ENCODE measurements at places on chromosomes 7 and 10.
A peak's percentile ranks its signal among the peaks of the same experiment; 100 is the strongest.

DNA sequence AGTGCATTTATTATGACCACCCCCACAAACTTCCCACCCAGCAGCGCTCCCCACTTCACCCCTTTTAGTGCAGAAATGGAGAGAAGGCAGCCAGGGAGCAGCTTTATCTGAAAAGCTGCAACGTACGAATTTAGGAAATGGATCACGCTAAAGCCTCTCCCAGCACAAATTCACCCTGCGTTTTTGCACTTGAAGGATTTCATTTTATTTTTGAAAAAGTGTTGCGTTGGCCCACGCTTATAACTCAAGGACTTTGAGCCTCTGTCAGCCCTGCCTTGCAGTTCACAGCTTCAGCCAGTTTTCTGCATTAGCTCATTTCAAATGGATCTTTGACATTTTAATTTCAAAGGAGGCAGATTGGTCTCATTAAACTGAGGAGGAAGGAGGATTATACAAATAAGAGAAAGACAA lies 556.1 kb downstream of the KCNMA1 start:
- no peak for DNase-seq

GRCh38 chr10:86979296-86979818 lies 11.1 kb downstream of the ADIRF start:
- no peak for DNase-seq

DNA sequence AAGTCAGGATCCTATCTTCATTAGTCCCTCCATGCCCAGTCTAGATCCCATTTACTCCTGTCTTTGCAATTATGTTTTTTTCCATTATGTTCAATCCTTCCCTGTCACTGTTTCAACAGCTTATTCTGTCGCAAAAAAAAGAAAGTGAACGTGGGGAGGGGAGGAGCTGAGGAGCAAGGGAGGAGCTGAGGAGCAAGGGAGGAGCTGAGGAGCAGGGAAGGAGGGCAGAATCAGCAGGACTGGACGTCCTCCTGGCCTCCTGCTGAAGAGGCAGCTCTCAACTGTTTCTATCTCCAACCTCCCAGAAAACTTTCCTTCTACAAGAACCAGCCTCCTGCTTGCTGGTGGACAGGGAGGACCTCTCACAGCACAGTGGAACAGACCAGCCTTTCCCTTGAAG lies 26.0 kb downstream of the LARP4B start:
- DNase-seq, result no peak

DNA sequence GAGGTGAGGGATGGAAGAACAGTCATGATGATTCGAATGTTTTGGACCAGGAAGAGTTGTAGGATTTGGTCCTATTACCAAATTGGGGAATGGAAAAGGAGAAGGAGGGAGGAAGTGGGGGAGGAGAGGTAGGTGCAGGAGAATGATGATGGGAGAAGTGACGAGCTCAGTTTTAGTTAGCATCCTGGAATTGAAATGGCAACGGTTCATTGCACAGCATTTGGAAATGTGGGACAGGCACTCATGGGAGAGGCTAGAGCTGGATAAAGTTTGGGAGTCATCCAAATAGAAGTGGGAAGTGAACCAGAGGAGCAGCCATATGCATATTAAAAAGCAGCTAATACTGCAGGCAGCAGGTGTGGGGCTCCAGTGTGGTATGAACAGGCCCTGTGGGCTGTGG lies 253.6 kb downstream of the SORCS3 start:
- DNase-seq, result no peak

DNA sequence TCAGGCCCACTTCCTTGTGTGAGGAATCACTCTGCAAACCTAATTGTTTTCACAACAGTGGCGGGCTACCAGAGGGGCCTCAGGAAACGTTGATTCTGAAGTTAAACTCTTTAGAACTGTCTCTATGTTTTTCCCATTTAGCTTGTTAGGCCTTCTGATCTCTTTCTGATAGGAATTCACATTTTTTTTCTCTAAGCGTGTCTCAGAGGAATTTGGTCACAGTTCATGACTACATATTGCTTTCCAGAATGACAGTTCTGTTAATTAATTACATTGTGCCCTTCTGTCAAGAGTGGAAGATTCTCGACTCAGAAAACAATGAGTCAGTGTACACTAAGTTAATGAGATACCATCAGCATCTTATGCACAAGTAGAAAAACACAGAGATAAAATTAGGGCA lies 469.2 kb upstream of the C7orf33 start:
- DNase-seq, result no peak

DNA sequence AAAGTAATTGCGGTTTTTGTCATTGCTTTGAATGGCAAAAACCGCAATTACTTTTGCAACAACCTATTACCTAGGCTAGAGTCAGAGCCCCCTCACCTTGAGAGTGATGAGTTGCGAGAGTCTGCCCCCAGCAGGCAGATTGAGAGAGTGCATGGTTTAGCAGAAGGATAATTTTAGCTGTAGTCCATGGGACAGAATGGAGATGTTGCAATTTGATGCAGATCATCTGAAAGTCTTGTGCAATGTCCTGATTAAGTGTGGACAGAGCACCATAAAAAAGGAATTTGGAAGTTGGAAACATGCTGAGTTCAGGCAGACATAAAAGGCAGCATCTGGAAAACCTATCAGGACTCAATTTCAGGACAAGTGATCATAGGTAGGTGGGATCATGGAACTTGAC lies 48.7 kb downstream of the GPR141 start:
- no peak for DNase-seq

- no peak for DNase-seq
These were observed 18.9 kb downstream of the ZNF680 start for GRCh38 chr7:64544010-64544409.

DNA sequence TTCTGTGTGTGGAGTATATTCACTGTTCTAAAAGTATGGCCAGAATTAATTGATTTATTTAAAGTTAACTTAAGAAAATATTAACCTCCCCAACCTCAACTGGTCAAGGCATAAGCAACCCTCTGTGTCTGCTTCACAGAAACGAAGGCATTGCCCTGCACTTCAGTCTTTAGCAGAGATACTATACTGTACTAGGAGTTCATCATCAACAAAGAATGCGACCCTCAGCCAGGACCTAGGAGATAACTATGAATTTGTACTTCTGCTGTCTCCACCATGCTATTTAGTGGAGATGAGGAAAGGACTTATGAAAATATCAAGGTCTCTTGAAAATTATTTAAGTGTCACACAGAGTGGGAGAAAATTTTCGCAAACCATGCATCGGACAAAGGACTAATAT lies 35.7 kb upstream of the SEMA3D start:
- no peak for DNase-seq

DNA sequence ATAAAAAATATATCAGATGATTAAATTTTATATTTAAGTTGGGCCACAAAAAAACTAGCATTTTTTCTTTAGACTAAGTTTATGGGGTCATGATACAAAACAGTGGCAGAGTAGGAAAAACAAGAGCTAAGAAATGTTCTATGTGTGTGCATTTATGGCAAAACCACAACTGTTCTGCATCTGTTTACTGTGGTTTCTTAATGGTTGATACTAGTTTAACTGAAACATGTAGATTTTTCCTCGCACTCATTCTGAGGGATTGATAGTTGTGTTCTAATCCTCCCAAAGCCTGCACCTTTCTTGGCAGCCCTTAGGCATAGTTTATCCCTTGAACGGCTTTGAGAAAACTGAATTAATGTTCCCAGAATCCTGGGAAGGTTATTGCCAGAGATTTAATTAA lies 66.6 kb upstream of the PHYHIPL start:
- no peak for DNase-seq

DNA sequence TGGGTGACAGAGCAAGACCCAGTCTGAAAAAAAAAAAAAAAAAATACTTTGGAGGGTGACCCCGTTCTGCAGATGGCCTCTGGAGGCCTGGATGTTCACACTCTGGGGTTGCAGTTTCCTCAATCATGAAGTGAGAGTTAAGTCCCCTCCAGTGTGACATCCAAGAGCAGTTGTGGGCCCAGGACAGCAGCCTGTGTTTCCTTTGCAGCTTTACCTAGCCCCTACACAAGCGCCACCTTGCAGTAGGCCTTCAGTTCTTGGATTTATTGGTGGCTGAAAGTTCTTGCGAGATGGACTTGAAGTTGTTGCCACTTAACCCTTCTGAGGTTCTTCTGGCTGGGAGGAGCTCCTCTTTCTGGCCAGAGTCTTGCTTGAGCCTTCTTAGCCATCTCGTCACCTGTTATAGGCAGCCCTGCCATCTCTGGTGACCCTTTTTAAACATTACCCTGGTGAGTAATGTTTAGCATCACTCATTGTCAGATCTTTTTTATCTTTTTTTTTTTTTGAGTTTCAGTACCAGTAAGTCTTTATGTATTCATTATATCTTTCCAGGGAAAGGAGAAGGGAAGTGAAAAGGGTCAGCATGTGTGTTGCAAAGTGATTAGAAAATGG lies 3.4 kb upstream of the ACTR3C start:
- no peak for DNase-seq

GRCh38 chr10:73744664-73744975 lies 448 bp downstream of the SEC24C start:
- no peak for DNase-seq

- DNase-seq, result no peak
These were observed 23.1 kb downstream of the PDE1C start for GRCh38 chr7:32047075-32047474.

- no peak for DNase-seq
These were observed 14.4 kb downstream of the PIP4K2A start for GRCh38 chr10:22699976-22700375.

DNA sequence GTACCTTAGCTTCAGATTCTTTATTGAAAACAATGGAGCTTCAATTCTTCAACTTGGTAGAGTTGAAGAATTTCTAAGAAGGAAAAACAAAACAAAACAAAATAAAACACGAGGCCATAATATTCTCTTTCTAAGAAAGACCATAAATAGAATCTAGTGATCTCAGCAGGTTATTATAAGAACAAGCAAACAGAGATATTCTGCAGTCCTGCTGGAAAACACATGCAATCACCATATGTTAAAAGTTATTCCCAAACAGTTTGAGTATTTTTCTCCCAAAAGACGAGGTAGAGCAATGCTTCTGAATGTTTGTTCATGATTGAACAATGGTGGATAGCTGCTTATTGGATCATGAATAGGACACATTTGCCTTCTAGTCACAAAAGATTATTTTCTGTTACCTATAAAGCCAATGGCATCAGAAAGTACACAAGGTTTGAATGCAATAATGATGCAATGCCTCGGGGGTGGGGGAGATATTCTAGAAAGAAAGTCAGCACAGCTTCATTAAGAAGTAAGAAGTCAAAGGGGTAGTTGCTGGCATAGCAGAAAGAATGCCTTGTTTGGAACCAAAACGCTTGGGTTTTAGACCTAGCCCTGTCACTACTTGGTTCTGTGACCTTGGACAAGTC lies 59.3 kb downstream of the CREB3L2 start:
- DNase-seq, result no peak

GRCh38 chr7:74494076-74494548 lies 40.4 kb downstream of the GTF2IRD1 start:
- no peak for DNase-seq

- no peak for DNase-seq
These were observed 39.2 kb downstream of the MGMT start for GRCh38 chr10:129506101-129506797.

- no peak for DNase-seq
These were observed 406.7 kb downstream of the PARD3 start for GRCh38 chr10:34408381-34408780.

- DNase-seq, result no peak
These were observed 144.4 kb downstream of the PCDH15 start for GRCh38 chr10:54656643-54657042.

DNA sequence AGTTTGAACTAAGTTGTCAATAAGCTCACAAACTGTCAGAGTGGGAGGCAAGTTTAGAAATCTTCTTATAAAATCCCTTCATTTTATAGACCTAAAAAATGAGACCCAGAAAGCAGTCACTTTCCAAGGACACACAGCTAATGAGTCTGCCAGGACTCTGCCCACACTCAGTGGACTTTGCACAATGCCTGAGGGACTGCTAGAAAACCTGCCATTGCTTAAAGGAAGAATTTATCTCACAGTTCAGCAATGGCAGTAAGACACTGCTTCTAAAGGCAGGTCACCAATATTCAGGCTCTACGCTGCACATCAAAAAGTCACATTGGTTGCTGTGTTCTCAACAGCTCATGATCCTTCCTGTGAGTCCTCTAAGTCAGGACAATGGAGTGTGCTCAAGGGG lies 698.1 kb downstream of the GRID1 start:
- DNase-seq, result no peak

DNA sequence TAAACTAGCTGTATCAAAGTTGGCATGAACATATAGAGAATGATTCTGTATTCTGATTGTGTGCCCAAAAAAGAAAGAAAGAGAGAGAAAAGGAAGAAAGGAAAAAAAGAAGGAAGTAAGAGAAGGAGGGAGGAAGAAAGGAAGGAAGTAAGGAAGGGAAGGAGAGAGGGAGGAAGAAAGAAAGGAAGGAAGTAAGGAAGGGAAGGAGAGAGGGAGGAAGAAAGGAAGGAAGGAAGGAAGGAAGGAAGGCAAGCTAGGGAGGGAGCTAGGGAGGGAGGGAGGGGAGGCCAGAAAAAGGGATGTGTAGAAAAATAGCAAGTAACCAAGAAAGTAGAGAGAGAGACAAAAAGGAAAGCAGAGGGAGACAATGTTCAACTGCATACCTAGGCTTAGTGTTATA lies 60.7 kb upstream of the TARP start:
- no peak for DNase-seq

GRCh38 chr7:105387508-105388355 lies 989 bp downstream of the SRPK2 start:
- peak; percentile 23 for DNase-seq

DNA sequence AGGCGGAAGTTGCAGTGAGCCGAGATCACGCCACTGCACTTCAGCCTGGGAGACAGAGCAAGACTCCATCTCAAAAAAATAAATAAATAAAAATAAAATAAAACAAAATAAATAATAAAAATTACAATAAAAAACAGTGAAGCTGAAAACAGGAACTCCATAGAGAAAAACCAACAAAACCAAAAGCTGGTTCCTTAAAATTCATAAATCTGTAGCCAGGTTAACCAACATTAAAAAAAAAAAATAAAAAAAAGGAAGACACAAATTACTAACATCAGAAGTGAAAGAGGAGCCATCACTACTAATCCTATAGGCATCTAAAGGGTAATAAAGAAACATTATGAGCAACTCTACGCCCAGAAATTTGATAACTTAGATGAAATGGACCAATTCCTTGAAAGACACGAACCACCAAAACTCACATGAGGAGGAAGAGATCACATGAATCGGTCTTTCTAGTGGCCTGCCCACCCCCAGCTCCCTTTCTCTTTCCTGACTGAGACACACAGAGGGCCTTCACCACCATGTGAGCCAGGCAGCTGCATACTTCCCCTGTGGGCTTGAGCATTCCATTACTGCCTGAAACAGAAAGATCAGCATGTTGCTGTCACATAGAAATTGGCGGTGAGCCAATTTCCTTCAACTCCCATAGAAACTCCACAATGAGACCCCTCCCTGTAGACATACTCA lies 208.7 kb downstream of the MAD1L1 start:
- no peak for DNase-seq

GRCh38 chr7:42736931-42737330 lies 174.9 kb downstream of the C7orf25 start:
- DNase-seq, result no peak

Data from stimulated activated CD8-positive, alpha-beta memory T cell treated with anti-CD3 and anti-CD28 coated beads, Interleukin-15, amount 100 ng/mL, for 48 hours (primary cell).